ENCODE measurements at places on chromosomes 3 and 15.

DNA sequence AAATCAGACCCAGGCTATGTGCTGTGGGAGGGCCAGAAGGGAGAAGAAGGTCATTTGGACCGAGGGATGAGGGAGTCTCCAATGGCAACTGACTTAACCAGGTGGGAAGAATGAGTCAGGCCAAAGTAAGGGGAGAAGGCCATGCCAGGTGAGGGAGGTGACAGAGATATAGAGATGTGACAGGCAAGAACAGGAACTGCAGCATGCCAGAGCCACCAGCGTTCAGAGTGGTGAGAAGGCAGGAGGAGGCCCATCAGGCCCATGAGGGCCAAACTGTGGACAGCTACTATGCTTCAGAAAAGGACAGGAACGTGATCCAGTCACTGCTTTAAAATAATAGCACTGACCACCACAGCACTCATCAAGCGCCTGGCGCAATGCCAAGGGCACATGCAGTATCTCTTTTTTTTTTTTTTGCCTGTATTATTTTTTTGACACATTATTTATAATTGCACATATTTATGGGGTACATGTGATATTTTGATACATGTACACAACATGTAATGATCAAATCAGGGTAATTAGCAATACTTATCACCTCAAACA, 154.3 kb upstream of the IGF1R start:
- DNase-seq, result no peak

- DNase-seq, result no peak
Measured at GRCh38 chr3:20107722-20108121, 67.5 kb downstream of the KAT2B start.

DNA sequence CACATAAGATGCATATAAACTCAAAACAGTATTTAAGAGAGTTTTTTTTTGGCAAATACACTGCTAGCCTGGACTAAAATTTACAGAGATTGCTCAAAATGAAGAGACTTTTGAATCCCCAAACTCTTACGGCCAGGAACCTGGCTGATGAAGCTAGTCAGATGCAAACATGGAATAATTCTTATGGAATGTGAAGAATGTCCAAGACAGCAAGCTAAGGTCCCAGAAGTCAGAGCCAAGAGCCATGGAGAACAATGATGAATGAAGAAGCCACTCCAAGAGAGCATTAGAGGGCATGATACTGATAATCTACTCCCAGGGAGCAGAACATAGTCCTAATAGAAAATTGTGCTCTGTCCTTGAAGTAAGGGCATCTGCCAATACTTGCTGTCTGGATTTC, 705.5 kb downstream of the DIPK2A start:
- no peak for DNase-seq

DNA sequence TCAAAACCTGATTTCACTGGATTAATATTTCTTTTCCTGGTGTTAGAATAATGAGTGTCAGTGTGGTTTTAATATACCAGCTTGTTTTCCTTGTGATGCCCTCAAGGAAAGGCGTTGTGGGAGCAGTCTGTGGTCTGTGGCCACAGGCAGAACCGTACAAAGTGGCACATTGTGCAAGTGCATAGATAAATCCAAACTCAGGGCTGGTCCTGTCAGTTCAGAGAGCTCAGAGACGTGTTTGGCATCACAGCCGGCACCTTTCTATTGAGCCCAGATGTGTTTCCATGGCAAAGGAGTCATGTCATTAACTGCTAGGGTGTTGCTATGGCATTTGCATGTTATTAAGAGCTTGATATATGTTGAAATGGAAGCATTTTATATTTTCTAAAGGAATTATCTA, 289.9 kb upstream of the RASGRP1 start:
- no peak for DNase-seq

GRCh38 chr3:13717222-13717895, 162.5 kb downstream of the WNT7A start:
- no peak for DNase-seq

- DNase-seq, result no peak
Measured at GRCh38 chr15:70387081-70387480, 289.4 kb upstream of the TLE3 start.

- DNase-seq, result no peak
Measured at GRCh38 chr3:59422312-59422711, 372.5 kb upstream of the CFAP20DC start.

GRCh38 chr15:100205549-100206295, 136.1 kb downstream of the ADAMTS17 start:
- no peak for DNase-seq

GRCh38 chr3:126941721-126942270, 41.1 kb upstream of the PLXNA1 start:
- no peak for DNase-seq

DNA sequence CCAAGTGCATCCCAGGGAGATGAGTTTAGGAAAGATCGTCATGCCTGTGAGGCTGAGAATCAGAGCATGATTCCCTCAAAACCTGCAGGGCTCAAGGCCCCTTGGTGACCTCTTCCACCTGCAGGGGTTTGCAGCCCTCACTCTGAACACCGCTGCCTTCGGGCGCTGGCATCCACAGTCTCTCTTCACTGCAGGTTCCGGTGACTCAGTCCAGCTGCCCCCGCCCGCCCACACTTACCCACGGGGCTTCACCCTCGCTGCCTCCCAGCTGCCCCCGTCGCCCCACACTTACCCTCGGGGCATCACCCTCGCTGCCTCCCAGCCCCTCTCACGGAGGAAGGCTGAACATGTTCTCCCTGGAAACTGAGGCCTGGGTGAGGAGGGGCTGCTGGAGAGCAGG, 277.1 kb downstream of the XXYLT1 start:
- DNase-seq, result no peak

DNA sequence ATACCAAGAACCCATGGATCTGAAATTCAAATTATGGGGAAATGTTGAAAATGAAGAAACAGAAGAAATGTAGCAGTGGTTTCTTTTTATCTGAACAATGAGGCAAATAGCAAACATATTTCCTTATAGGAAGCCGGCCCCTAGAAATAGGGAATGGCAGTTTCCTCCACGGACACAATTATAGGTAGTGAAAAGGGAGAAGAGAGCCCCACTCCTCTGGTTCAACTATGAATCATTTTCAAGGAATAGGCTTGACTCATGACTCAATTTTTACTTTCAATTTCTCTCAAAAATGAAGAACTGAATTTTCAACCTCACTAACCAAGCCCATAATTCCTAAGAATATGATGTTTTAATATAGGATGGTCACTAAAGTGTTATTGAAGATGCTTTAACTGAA, 243.1 kb downstream of the MECOM start:
- DNase-seq, result no peak

- DNase-seq, result no peak
Measured at GRCh38 chr15:27958911-27959578, 140.1 kb downstream of the OCA2 start.

DNA sequence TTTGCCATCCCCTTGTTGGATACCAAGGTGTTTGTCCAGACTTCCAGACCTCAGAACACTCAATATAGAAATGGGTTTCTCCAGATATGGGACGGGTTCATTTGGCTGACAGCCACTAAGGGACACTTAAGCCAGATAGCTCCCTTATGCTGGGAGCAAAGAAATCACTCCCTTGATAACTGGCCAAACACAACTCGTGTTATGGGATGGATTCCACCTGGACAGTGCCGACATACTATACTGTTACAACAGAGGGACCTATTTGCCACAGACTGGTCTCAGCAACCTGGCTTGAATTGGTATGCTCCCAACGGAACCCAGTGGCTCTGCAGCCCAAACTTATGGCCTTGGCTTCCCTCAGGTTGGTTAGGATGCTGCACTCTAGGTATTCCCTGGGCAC, 114.0 kb upstream of the PLCL2 start:
- DNase-seq, result no peak

DNA sequence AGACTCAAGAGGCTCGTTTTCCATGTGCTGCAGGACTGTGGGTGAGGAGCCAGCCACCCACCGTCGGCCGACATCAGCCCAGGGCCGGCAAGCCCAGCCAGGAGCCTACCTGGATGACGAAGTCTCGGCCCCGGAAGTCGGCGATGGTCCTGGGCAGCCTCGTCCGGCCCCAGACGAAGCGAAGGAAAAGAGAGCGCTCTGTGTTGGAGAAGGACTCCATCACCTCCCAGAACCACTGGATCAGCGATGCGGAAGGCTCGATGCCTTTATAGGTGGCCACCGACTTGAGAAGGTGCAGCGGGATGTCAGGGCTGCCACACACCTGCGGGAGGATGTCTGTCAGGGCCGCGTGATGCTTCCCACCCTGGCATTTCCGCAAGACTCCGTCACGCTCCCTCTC, 13.8 kb upstream of the OCA2 start:
- DNase-seq, result no peak

- DNase-seq, result no peak
Measured at GRCh38 chr15:99070208-99070607, 34.7 kb upstream of the SYNM start.

DNA sequence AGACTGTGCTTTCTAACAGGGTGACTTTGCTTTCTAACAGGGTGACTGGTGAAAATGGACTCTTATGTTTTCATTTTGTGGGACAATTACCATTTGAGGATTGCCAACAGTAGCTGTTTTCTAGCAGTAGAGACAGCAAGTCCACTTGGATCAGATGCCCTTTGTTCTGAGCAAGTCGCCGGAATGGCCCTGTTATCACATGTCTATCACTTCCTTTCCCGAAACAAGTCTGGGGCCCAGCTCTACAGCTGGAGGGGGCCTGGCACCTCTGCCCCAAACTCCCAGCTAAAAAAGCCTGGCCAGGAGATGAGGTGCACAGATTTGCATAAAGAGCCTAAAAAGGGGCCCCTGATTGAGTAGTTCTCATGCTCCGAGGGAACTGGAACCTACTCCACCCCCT, 44.6 kb downstream of the THBS1 start:
- no peak for DNase-seq

DNA sequence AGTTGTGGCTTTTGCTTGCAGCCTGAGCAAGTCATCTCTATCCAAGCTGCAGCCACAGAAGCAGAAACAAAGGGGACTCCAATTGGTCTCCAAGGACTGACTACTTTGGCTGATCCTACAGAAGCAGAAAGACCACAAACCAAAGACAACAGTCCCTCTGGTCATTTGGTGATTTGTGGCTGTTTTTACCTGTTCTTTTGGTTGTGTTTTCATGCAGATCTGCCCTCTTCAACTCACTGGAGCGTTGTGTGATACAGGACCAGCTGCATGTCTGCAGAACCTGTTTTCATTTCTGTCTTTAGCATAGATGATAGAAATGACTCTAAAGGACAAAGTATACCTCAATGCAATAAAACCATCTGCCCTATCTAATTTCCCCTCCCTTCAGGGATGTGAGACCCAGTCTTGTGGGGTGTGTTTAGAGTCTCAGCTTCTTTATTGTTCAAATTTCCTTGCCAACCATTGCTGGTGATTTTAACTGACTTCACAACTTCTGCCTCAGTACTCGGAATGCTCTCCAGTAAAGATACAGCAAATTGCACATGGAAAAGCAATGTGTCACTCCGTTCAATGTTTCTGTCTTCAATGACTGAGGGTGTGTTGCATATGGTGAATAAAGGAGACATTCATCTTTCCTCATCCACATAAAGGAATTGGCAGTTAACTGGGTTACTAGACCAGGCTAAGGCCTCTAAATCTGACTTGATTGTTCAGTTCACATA, 48.9 kb upstream of the SLC7A14 start:
- no peak for DNase-seq

DNA sequence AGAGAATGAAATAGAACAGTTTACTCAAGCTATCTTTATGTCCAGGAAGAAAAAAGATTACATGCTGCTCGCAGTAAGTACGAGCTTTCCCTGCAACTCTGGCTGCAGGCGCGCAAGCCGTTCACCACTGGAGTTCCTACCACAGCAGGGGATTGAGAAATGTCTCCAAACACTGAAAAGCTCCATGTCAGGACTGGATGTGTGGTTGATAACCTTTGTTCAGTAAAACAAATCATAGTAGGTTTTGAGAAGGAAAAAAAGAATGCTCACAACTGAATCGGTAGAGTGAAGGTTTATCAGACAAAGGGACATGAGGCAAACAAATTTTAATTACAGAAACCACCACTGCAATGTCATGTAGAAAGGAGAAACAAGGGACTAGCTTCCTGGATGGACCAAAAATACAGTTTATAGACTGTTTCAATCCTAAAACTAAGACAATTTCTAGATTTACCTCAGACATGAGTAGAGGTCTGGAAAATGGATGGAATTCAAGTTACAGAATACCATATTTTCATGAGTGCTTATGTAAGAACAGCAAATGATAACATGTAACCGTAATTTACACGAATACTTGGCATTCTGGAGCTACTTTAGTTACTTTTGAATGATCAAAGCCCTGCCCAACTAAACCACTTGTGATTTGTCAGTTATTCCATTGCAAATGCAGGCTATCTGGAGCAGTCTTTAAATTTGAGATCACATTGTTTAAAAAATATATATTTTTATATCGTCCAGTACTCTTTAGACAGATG, 471.1 kb downstream of the SHQ1 start:
- DNase-seq, result no peak

DNA sequence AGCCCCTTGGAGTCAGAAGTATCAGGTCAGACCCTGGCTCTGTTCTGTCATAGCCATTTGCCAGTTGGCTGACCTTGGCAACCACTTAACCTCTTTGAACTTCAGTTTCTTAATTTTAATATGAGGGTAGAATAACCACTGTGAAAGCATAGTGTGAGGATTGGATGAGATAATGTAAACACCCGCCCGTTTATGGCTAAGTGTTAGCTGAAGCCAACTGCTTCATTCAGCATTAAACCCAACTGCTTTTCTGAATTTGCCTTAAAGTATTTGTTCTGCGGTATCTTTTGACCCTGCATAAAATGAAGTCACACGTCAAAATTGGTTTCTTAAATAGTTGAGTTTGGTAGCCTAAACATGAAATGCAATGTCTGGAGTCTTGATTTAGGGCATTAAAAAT, 121.5 kb upstream of the ABHD17C start:
- DNase-seq, result no peak

DNA sequence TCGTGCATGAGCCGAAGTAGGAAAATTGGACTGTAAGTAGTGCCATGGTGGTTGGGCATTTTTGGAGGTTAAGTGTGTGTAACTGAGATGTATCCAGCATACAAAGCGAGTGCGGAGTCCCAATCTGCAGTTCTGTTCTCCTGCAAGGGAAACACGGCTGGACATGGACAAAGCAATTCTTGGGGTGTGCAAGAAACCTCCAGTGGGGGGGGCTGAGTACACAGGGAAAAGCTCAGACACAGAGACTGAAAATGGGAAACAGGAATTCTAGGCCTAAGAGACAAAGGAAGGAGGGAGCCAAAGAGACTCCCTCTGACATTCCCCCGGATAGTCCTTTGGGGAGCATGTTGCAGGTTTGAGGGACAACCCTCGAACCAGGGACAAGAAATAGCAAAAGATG, 83.2 kb upstream of the PLSCR4 start:
- no peak for DNase-seq

DNA sequence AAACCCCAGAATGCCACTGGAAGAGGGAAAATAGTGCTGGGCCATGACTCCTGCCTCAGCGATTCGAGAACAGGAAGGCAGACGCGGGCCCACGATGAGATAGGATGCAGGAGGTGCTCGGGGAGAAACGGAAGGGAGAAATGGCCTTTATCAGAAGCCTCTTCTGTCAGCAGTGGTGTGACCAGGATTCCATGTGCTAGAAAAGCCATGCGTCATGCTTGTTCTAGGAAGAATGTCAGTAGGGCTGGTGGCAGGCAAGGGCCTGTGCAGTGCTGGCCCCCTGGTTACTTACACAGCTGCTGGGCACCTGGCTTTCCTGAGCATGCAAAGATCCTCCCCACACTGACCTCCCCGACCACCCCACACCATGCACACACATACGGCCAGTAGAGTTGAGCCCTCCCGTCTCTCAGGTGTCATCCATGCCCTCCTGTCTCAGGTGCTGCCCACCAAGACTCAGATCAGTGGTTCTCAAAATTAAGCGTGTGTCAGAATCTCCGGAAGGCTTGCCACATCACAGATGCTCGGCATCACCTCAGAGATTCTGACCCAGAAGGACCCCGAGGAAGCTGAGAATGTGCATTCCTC, 106.7 kb downstream of the ADAMTS17 start:
- DNase-seq, result no peak

Measured in cerebellar cortex (tissue), 1 donor.